Activated effector memory CD4-positive, alpha-beta T cell treated with Interleukin-2 at 50 U/mL for 16 hours (primary cell): ENCODE measurements at places on chromosomes 12 and 14.

DNA sequence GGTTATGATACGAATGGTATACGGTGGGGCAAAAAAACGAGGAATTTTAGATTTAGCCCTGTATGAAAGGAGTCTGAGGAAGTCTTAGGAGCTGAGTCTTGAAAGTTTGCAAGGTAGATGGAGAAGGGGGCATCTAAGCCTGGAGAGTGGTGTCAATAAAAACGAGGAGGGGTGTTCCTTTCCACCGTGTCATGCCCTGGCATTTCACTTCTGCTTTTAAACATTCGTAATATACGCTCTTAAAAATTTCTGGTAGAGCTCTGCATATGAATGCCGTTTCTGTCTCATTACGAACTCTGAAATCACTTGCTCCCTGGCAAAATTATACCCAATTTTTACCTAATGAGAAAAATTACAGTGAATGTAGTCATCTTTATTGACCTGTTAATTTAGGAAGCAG is 170.2 kb downstream of the ERC1 start:
- no peak for DNase-seq

DNA sequence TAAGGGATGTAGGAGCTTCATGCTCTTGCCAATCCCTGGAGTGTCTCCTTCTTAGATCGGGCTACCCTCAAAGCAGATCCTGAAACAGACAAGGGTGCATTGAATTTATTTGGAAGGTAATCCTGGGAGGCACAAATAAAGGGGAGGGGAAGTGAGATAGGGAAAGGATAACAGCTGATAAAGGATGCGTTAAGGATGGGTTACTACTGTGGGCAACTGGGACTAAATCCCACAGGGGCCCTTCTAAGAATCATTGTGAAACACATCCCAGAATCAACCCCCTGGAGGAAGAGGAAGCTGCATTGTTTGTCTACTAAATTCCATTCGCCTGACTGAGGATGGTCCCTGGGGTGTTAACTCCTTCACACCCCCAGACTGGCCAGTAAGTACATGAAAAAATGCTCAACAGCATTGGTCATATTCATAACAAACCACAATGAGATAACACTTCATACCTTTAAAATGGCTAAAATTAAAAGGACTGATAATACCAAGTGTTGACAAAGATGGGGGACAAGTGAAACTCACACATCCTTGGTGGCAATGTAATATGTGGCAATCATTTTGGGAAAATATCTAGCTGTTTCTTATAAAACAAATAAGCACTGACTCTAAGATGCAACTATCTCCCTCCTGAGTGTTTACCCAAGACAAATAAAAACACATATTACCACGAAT is 37.0 kb upstream of the CMKLR1 start:
- DNase-seq, result no peak

DNA sequence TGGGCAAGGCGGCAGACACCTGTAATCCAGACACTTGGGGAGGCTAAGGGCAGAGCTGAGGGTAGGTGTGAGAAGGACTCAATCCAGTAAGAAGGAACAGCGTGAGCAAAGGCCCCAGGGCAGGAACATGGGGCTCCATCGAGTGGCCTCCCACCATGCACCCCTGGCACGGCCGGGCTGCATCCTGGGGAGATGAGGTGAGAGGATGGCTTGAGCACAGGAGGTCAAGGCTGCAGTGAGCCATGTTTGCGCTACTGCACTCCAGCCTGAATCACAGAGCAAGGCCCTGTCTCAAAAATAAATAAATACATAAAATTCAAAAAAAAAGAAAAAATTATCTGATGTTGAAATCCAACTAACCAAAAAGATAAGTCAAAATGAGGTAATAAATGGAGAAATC is 58.5 kb downstream of the ARL6IP4 start:
- DNase-seq, result no peak

GRCh38 chr12:121620333-121620891 is 5.9 kb upstream of the ORAI1 start:
- DNase-seq, result no peak

- DNase-seq, result no peak
These were observed 34.4 kb upstream of the PSMA6 start for GRCh38 chr14:35257809-35258208.

GRCh38 chr12:130160306-130160705 is 2.0 kb upstream of the FZD10 start:
- no peak for DNase-seq

DNA sequence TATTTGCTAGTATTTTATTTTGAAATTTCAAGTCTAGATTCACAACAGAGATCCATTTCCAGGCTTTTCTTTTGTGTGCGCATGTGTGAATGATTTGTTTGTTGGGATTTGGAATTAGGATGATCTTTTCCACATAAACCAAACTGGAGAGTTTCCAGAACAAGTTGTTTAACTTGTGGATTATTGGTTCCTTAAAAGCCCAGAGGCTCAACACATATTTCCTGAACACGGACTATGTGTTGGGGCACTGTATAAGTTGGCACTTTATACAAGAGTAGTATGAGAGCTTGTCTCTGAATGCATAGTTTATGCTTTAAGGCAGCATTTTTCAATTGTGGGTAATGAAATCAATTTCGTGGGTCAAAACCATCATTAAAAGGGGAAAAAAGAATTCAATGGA is 67.3 kb upstream of the FUT8 start:
- DNase-seq, result no peak
